ENCODE measurements at places on chromosomes 12 and 14.
A peak's percentile ranks its signal among the peaks of the same experiment; 100 is the strongest.

DNA sequence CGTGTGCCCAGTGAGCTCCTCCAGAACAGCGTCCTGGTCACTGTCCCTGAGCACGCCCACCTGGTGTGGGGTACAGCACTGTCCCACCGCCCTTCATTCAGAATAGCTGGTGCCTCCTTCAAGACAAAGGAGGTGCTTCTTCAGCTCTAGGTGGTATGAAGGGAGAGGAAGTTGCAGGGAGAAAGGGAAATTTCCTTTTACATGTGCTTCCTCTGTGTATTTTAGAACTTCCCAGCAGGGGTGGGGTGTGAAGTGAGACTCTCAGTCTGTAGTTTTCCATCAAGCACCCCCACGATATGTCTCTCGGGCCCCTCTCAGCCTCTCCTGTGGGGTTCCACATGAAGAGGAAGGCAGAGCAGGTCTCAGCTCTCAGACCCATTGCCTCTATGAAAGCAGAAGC is 1.2 kb upstream of the SLC6A12 start:
- DNase-seq, result no peak

GRCh38 chr14:44507183-44507582 is at the start of gene FSCB:
Gene FSCB (minus strand): TSS chr14:44507283. CDS start chr14:44506987, 296 bp downstream.
- no peak for DNase-seq

DNA sequence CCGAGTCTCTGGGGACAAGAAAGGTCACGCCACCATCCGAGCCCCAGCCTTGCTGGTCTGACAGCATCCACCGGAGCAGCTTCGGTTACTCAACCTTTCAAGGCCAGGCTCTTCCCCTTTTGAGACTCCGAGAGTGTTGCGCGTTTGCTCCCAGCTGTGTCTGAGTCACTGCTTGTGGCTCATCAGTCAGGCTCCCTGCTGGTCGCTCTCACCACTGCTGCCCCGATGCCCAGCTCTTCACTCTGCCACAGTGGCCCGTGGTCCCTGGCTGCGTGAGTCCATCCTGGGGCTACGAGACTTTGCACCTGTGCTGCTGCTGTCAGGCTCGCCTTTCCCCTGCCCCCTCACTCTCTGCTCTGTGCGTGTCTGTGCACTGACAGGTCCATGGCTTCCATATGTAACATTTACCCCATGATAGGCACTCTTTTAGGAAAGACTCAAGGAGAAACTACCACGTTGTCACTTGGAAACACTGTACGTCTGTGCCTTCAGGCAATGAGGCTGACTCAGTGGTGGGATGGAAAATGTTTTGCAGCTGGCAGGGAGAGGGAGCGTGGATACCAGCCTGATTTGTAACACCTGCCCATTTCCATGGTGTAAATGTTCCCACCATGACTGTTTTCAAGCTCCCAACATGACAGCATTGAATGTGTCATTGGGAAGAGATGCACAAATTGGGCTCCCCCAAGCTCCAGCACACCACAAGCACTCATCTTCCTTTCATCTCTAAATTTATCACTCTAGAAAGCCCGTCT is 350.7 kb downstream of the TMEM132D start:
- DNase-seq, result peak; percentile 80

DNA sequence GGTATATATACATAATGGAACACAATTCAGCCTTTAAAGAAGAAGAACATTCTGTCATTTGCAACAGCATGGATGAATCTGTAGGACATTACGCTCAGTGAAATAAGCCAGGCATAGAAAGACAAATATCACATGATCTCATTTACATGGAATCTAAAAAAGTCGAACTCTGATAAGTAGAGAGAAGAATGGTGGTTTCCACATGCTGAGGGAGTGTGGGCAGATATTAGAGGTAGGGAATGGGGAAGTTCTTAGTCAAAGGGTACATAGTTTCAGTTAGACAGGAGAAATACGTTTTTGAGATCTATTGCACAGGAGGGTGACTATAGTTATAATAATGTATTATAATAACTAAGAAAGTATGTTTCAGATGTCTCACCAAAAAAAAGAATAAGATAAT is 71.4 kb downstream of the ADAMTS20 start:
- DNase-seq, result no peak

Measured in MCF 10A (cell line).